ENCODE measurements at places on chromosomes 6 and 20. TPM values are rescaled to one million over a fixed set of nuclear protein-coding genes. Genes with fewer than 3 reads are reported as not detected.

GRCh38 chr20:5825130-5825719 is 75.0 kb downstream of the SHLD1 start:
- H3K27ac ChIP-seq: no peak overlapping the region
- H3K36me3 ChIP-seq: no peaks in the 10 kb centered on the region
- H3K27me3 ChIP-seq: no peaks in the 10 kb centered on the region
- peaks cover 16% of the 10 kb centered on the region for H3K4me1 ChIP-seq
- H3K4me3 ChIP-seq: no peak overlapping the region

- H3K27me3 ChIP-seq: no peaks in the 10 kb centered on the region
- DNase-seq: no peak
- H3K4me3 ChIP-seq: no peak overlapping the region
- no peak overlapping the region for H3K27ac ChIP-seq
- H3K4me1 ChIP-seq: no peaks in the 10 kb centered on the region
Observed at GRCh38 chr6:140382355-140382754, 1007.9 kb upstream of the CITED2 start.

Gene GRIK2
- total RNA-seq: 1.7 TPM

Gene TREM2
- total RNA-seq: 1.7 TPM

Gene HLA-DOB
- not detected for total RNA-seq

Gene ELOVL4
- total RNA-seq: 3.7 TPM

All from esophagus muscularis mucosa (tissue), 4 donors.